Esophagus squamous epithelium (tissue), 5 donors: ENCODE measurements at places on chromosomes 5 and 9.

DNA sequence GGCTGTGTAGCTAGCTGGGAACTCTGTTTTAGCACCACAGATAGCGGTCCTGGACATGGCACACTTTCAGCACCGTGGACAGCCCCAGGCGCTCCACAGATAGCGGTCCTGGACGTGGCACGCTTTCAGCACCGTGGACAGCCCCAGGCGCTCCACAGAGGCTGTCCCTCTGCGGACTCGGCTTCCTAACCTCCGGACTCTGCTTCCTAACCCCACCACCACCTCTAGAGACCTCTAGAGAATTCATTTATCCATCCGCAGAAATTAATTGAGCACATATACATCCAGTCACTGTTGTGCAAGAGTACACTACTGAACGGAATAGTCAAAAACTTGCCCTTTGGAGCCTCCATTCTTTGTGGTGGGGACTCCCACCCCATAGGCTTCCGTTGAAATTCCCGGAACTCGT, 27.4 kb downstream of the UNC5A start:
- DNase-seq = no peak

GRCh38 chr5:73994963-73995362, 369.0 kb downstream of the ARHGEF28 start:
- DNase-seq = no peak

GRCh38 chr5:122924203-122924602, 78.8 kb downstream of the SNX24 start:
- DNase-seq = no peak

- no peak for DNase-seq
These were observed 82.4 kb downstream of the PTCH1 start for GRCh38 chr9:95434116-95435073.

DNA sequence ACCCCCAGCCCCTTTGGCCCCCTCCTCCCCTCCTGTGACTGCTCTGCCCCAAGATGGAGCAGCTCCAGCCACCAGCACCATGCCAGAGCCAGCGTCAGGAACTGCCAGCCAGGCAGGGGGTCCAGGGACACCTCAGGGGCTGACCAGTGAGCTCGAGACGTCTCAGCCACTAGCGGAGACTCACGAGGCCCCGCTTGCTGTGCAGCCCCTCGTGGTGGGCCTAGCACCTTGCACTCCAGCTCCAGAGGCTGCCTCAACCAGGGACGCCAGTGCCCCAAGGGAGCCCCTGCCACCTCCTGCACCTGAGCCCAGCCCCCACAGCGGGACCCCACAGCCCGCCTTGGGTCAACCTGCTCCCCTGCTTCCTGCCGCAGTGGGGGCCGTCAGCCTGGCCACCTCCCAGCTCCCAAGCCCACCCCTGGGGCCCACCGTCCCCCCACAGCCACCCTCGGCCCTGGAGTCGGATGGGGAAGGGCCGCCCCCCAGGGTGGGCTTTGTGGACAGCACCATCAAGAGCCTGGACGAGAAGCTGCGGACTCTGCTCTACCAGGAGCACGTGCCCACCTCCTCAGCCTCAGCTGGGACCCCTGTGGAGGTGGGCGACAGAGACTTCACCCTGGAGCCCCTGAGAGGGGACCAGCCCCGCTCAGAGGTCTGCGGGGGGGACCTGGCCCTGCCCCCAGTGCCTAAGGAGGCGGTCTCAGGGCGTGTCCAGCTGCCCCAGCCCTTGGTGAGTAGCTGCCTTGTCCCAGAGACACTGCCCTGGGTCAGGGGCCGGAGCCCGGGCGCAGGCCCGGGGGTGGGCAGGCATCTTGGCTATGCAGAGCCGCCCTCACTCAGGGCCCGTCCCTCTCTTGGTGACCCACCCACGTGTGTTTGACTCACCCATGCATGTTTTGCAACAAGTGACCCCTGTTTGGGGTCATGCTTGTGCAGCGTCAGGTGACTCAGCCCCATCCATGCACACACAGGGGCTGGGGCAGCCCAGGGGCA, 105.2 kb downstream of the WNK2 start:
- DNase-seq = no peak

DNA sequence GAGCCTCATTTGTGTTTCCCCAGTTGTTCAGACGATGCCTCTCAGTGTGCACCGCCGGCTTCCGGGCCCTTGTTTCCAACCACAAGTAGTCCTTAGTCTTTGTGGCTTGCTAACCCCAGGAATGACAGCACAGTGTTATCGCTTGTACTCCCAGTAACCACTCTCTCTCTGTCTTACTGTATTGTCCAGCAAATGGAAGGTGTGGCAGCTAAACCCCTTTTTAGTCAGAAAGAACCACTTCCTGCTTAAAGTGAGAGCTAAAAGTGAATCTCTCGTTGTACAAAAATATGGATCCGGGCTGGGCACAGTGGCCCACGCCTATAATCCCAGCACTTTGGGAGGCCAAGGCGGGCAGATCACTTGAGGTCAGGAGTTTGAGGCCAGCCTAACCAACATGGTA, 61.3 kb downstream of the ENC1 start:
- DNase-seq = no peak

- DNase-seq = no peak
These were observed 243.6 kb downstream of the AUH start for GRCh38 chr9:91117959-91118703.

DNA sequence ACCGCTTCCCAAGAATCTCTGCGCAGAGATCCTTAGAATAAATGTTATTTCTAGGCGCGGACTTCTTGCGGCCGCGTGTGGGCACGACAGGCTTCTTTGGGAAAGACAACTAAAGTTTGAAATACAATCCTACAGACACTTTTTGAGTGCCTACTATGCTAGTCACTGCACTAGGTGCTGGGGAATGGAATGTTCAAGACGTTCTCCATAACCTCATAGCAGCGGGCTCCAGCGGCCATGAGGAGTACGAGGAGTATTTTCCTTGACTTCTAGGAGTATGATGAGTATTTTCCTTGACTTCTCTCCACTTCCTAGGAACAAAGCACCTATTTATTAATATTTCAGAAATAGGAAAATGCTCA, 636 bp upstream of the PWWP2A start:
- no peak for DNase-seq

- DNase-seq = no peak
These were observed 154.0 kb downstream of the OLFM1 start for GRCh38 chr9:135241381-135242048.

- no peak for DNase-seq
These were observed 17.9 kb upstream of the AFF4 start for GRCh38 chr5:132981288-132981687.

DNA sequence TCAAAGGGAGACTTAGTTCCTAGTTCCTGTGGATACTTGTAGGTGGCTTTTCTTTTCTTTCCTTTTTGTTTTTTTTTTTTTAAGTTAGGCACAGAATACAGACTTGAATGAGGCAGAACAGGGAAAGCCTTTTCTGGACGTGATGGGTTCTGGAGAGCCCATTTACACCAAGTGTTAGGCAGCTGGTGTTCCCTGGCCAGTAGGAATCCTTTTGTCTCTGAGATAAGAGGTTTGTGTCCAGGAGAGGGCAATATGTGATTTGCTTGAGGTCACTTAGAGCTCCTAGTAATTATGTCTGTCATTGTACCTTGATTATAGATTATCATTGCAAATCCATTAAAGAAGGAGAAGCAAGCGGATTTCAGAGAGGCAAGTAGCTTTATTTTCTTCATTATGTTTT, 9.1 kb downstream of the MEGF10 start:
- DNase-seq = no peak

- no peak for DNase-seq
These were observed 30.9 kb downstream of the GDNF start for GRCh38 chr5:37808945-37809344.

DNA sequence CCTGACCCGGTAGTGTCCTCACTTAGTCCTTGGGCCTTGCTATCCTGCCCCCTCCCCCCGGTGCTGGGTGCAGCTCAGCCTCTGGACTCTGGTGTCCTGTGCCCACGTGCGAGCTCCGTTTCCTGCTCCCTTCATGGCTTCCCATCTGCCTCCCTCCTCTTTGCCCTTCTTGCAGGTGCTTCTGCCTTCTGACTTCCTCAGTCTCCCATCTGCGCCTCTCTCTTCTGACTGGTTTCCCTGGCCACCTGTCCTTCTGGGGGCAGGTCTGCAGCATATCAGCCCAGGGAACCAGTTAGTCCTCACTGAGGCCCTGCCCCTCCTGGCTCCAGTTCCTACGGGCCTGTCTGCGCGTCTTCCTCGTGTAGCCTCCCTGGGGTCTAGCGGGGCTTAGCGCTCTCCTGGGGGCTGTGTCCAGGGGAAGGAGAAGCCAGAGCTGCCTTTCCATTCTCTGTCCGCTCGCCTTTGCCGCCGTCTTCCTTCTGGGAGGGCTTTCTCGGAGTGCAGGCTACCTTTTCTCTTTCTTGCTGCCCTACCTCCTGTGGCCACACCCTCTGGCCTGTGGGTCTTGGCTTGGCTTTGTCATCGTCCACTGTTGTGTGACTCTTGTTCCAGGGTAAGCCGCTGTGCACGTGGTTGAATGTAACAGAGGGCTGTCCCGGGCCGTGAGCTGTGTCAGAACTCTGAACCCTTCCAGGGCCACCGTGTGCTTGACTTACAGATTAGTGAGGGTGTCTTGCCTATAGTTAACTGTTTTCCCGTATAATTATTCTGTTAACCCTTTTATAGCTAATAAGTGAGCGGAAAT, 51.8 kb downstream of the EHMT1 start:
- no peak for DNase-seq

DNA sequence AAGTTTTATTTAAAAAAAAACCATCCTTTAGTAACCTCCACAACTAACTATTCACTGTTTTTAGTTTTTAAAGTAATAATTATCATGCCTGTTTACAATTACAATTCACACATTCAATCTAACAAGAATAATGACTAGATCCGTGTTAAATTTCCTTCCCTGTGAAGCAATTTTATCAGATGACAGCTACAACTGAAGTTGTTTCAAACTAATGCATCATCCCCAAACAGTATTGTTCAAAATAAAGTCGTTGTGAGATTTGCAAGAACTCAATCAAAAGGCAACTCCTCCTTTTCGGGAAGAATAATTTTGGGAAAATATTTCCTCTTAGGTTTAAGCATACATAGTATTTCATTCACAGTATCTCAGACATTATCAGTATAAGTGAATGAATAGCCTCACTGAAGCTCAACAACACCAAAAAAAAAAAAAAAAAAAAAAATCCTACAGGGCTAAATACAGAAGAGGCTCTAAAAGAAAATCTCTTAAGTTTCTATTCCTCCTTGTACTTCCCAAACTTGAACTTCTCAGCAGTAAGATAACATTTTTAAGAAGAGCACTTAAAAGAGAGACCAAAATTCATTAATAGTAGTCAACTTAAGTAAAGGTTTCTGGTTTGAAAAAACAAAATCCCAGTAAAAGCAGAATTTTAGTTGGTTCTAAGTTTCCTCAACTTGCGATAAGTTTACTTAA, 9.4 kb downstream of the C9orf72 start:
- DNase-seq = no peak

DNA sequence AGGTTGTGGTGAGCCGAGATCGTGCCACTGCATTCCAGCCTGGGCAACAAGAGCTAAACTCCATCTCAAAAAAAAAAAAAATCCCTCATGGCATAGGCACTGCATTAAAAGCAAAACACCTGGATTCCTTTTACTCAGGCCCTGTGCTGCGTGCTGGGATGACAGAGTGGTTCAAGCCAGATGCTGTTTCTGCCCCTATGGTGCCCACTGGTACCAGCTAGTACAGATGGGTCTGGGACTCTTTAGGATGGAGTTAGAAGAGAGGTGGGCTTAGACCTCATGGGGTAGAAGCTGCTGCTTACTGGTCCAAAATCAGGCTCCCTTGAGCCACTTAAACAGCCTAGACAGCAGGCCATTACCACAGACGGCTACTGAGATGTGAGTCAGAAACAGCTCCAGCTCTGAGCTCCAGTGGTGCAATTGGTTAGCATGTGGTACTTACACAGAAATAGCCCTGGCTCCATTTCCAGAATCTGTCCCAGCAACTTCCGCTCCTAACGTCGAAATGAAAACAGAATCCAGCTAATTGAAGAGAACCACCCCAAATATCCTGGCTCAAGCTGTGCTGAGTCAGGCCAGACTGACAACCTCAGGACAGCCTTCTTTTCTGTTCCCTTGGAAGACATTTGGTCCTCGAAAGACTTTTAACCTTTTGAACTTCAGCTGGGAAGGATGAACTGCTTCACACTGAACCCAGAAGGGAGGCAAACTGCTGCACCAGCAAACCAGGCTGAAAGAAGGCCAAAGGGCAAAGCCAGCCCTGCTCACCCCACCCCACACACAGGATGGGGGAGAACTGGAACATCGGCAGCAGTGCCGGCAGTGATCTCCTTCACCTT, 15.5 kb downstream of the C5orf15 start:
- DNase-seq = no peak

GRCh38 chr5:99586878-99587277, 658.1 kb upstream of the CHD1 start:
- no peak for DNase-seq
